Fibroblast of lung (primary cell): ENCODE measurements at places on chromosomes 5 and 9. TPM values are rescaled to one million over a fixed set of nuclear protein-coding genes. Genes with fewer than 3 reads are reported as not detected.

MED7 gene
- total RNA-seq: 9.8 and 11.4 TPM in 2 replicates

CMBL gene
- 14.4 and 20.8 TPM in 2 replicates for total RNA-seq

MPDZ gene
- total RNA-seq: 59.1 and 66.9 TPM in 2 replicates

PCDHA3 gene
- total RNA-seq: 0.26 and 1.2 TPM in 2 replicates

GMCL2 gene
- under 0.01 TPM in 2 replicates for total RNA-seq

CCDC171 gene
- total RNA-seq: 4.6 and 4.8 TPM in 2 replicates

SPATA31E1 gene
- total RNA-seq: not detected in 2 replicates

MED10 gene
- total RNA-seq: 9.5 and 13.5 TPM in 2 replicates

ASPN gene
- 10.4 and 10.5 TPM in 2 replicates for total RNA-seq

FOXI1 gene
- total RNA-seq: not detected in 2 replicates

PCDHA7 gene
- total RNA-seq: 0.26 and 2.1 TPM in 2 replicates

LRRC8A gene
- 26.1 and 28.5 TPM in 2 replicates for total RNA-seq

EGFL7 gene
- 6.2 and 7.9 TPM in 2 replicates for total RNA-seq

CXCL14 gene
- total RNA-seq: 0.17 and 0.26 TPM in 2 replicates

PCDHGA9 gene
- 2.6 and 4.8 TPM in 2 replicates for total RNA-seq

CDC25C gene
- 0.26 and 3.0 TPM in 2 replicates for total RNA-seq

F2RL1 gene
- total RNA-seq: 20.8 and 25.1 TPM in 2 replicates

CAMK2A gene
- total RNA-seq: 0.77 and 2.1 TPM in 2 replicates

ZNF608 gene
- total RNA-seq: 18.0 and 25.3 TPM in 2 replicates

SPATA6L gene
- total RNA-seq: 0.77 and 1.2 TPM in 2 replicates

CDH18 gene
- 0.33 TPM in 1 of 2 replicates, not detected in the other for total RNA-seq

KIF20A gene
- total RNA-seq: 1.8 and 23.8 TPM in 2 replicates

PCA3 gene
- not detected in 2 replicates for total RNA-seq

TMEM252 gene
- total RNA-seq: not detected in 2 replicates

ARL14EPL gene
- not detected in 2 replicates for total RNA-seq

ABO gene
- not detected in 2 replicates for total RNA-seq

IPO11 gene
- 23.6 and 28.2 TPM in 2 replicates for total RNA-seq

SYK gene
- total RNA-seq: not detected in 2 replicates

LEAP2 gene
- 0.26 and 0.33 TPM in 2 replicates for total RNA-seq

BAAT gene
- not detected in 2 replicates for total RNA-seq

FAM153A gene
- not detected in 2 replicates for total RNA-seq

PCDHB12 gene
- 0.26 and 0.66 TPM in 2 replicates for total RNA-seq

INSL6 gene
- total RNA-seq: not detected in 2 replicates

CCL21 gene
- total RNA-seq: not detected in 2 replicates

NIM1K gene
- total RNA-seq: 7.7 and 14.7 TPM in 2 replicates

DPYSL3 gene
- total RNA-seq: 135 and 206 TPM in 2 replicates

PCDHA2 gene
- total RNA-seq: under 0.01 and 0.33 TPM in 2 replicates

ZFP37 gene
- 2.8 and 5.1 TPM in 2 replicates for total RNA-seq

TTC16 gene
- under 0.01 TPM in 2 replicates for total RNA-seq

SCGB3A2 gene
- not detected in 2 replicates for total RNA-seq

LIX1 gene
- total RNA-seq: not detected in 2 replicates

ECSCR gene
- not detected in 2 replicates for total RNA-seq

NOTCH1 gene
- 10.9 and 12.1 TPM in 2 replicates for total RNA-seq

CREBRF gene
- 25.2 and 38.8 TPM in 2 replicates for total RNA-seq

TRIM36 gene
- under 0.01 and 0.33 TPM in 2 replicates for total RNA-seq

SLC4A9 gene
- not detected in 2 replicates for total RNA-seq

PCDHGA12 gene
- 9.2 and 13.7 TPM in 2 replicates for total RNA-seq

NCS1 gene
- total RNA-seq: 37.5 and 52.0 TPM in 2 replicates

ST8SIA4 gene
- 0.26 and 0.33 TPM in 2 replicates for total RNA-seq

NR5A1 gene
- not detected in 2 replicates for total RNA-seq

JAKMIP2 gene
- 0.51 and 1.3 TPM in 2 replicates for total RNA-seq

PCDHGA10 gene
- 7.4 and 10.2 TPM in 2 replicates for total RNA-seq

ARID3C gene
- under 0.01 and 0.17 TPM in 2 replicates for total RNA-seq

SLC1A3 gene
- total RNA-seq: 3.1 and 3.3 TPM in 2 replicates

ENTREP1 gene
- under 0.01 TPM in 1 of 2 replicates, not detected in the other for total RNA-seq
